ENCODE measurements at places on chromosomes 1 and 21.
A peak's percentile ranks its signal among the peaks of the same experiment; 100 is the strongest.

GRCh38 chr1:31900790-31901189 is 37.4 kb downstream of the PTP4A2 start:
- no peak for DNase-seq

GRCh38 chr1:3743421-3743820 is 8.8 kb upstream of the CCDC27 start:
- DNase-seq = no peak

- DNase-seq = no peak
These were observed 90.2 kb downstream of the PBX1 start for GRCh38 chr1:164649146-164649545.

DNA sequence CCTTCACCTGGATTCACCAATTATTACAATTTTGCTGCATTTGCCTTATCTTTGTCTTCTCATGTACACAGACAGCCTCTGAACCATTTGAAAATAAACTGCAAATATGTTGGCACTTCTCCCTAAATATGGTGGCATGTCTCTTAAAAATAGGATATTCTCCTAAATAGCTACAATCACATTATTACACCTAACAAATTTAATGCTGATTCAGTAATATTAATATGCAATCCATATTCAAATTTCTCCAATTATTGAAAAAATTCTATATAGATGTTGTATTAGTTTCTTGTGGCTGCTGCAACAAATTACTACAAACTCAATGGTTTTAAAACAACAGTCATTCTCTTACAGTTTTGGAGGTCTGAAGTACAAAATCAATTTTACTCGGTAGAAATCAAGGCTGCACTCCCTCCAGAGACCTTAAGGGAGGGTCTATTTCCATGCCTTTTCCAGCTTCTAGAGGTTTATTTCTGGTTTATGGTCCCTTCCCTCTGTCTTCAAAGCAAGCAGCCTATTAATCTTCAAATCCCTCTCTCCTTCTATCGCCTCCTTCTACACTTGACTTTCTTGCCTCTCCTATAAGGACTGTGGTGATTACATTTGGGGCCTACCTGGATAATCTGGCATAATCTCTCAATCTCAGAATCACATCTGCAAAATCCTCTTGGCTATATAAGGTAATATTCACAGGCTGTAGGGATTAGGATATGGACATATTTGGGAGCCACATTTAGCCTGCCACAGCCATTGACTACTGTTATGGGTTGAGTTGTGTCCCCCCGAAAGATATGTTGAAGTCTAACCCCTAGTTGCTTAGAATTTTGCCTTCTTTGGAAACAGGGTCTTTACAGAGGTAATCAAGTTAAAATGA is 52.5 kb upstream of the BOLA1 start:
- DNase-seq = peak; percentile 1

DNA sequence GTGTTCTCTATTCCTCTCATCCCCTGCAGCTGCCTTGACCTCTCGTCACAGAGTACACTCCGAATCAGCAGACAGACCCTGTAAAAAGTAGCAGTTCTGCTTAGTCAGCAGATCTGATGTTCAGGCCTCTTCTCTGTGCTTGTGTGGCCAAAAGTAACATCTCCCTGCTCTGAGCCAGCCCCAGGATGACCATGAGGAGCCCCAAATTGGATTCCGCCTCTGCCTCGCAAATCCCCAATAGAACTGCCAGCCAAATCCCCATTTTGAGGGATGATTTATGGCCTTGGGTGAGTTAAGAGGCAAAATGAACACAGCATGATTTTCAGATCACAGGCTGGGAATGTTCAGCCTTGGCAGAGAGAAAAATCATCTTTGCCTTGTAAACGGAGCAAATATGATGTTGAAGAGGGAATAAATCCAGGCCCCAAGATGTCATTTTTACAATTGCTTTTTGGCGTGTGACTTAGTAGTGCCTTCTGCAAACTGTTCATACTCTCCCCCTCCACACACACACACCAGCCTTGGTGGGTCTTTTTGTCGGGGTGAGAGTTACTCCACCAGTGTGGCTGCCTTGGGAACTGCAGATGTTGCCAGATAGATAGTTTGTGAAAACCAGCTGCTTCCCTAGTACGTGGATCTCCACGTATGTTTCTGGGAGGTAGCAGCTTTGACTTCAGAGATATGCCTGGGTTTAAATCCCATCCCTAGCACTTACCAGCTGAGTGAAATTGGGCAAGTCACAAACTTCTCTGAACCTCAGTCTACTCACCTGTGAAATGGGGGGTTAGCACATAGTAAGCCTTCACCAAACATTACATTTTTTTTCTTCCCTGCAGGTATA is 77.8 kb downstream of the MAN1C1 start:
- no peak for DNase-seq

GRCh38 chr1:26321315-26322041 is 3.7 kb downstream of the CD52 start:
- peak; percentile 94 for DNase-seq

Data from SJCRH30 (cell line).